ENCODE measurements at places on chromosomes 4 and X.

DNA sequence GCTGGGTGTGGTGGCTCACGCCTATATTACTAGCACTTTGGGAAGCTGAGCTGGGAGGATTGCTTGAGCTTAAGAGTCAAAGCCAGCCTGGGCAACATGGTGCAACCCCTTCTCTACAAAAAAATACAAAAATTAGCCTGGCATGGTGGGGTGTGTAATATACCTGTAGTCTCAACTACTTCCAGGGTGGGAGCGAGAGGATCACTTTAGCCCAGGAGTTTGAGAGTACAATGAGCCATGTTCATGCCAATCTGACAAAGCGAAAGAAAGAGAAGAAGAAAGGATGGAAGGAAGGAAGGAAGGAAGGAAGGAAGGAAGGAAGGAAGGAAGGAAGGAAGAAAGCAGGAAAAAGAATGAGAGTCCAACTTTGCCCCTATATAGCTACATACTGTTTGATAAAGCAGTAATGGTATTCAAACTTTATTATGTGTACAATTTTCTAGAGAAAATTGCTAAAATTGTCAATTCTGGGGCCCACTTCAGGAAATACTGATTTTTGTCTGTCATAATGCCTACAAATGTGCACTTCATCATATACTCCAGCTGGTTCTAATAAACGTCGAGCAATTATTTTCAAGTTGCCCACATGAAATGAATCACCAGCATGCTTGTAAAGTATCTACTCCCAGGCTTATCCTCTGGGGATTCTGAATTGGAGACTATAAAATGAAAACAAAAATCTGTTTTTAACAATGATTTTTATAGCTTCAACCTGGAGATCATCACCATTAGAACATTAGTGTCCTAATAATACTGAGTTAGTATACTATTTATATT, 132.3 kb downstream of the NDST4 start:
- no peak for DNase-seq

GRCh38 chr4:177108708-177109107, 201.0 kb upstream of the NEIL3 start:
- DNase-seq = no peak

GRCh38 chrX:7218321-7219152, 70.6 kb upstream of the PUDP start:
- DNase-seq = no peak

DNA sequence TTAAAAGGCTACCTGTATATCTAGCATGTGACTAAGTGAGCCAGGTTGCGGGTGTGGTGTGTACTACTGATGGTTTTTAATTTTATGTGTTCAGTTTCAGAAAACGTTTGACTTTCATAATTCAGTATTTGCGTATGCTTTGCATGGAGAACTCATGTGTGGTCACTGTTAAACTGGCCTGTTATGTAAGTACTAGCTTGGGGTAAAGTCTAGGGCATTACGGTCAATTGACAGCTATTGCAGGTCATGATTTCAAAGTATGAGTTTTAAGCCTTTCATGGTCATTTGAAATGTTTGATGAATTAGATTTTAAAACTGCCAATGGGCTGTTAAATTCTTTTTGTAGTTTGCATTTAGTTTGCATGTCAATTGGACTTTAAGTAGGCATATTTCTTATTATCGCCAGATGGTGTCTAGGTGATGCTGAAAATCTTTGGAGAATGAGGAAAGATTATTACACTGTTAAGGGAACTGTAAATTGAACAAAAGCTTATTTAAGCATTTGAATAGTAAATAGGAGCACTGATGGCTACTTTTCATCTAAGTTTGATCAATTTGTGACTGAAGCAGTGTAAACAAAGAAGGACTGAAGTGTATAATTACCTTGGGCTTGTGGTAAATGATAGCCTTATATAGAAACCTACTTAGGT, 563.4 kb downstream of the DACH2 start:
- no peak for DNase-seq

DNA sequence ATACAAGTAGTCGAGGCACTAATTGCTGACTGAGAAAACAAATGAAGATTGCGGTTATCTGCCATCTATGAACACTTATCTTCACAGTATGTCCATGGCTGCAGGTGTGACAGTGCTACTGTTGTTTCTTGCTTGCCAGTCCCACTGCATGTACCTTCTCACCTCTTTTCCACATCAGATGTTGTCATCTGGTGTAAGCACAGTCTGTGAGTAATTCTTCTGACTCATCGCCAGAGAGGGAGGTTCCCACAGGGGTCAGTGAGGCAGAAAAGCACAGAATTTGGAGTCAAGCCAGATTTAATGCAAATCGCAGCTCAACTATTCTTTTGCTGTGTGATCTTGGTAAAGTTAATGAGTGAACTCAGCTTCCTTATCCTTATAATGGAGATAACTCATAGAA, 144.4 kb downstream of the GLRA2 start:
- no peak for DNase-seq

- DNase-seq = no peak
Observed at GRCh38 chr4:183399126-183399522, 45.3 kb upstream of the CDKN2AIP start.

DNA sequence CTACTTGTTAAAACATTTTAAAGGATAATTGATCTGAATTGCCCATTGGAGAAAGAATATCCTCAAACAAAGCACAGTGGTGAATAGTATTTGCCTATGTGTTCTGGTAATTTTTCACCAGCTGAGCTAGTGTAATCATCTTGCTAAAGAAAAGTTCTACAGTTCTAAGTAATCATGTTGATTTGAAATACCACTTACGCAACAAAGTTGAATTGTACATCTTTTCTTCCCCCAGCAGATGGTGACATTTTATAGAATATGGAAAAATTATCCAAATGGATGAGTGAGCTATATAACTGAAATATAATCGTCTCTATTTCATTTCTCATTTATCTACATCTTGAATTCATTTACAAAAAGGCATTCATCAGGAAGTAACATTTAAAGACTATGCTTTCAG, 9.7 kb upstream of the ZNF674 start:
- DNase-seq = no peak

DNA sequence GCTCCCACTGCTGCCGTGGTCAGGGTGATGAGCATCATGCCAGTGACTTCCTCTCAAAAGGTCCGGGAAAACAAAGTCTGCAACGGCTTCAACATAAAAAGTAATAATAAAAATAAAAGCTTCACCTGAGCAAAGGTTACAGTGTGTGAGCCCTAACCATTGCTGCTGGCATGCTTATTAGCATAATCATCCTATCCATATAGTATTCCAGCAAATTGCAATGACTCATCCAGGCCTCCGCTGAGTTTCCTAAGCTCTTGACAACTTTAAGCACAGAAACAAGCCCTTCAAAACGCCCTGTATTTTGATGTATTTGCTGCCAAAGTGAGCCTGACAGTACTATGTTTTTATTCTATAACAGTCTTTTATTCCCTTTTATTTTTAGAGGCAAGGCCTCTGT, 100.5 kb downstream of the AASDH start:
- DNase-seq = no peak

DNA sequence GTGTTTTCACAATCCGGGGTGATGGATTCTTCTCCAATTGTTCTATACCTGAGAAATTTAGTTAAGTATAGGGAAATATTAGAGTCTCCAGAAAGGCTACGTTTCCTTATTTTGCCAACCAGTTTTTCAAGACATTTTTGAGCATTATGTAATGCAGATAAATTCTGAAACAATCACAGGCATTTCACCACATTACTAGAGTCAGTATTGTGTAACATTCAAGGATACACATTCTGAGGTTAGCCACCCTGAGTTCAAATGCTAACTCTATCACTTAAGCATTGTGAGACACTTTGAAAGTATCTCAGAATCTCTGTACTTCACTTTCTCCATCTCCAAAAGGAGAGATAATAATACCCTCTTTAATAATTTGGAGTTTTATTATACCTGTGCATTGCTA, 10.6 kb downstream of the SULT1B1 start:
- DNase-seq = no peak

DNA sequence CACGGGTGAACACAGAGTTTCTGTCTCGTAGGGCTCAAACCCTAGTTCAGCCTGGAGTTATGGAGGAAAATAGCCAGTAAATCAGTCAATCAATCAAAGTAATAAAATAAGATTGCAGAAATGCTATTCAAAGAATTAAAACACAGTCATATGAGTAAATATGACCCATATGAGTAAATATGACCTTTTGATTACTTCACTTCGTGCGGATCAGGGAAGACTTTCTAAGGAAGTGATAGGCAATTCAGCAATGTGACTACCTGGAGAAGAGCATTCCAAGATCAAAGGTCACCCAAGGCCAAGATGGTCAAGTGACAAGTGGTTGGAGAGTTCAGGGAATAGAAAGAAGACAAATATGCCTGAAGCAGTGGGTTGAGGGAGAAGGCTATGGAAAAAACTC, 722.6 kb downstream of the ADGRL3 start:
- no peak for DNase-seq

DNA sequence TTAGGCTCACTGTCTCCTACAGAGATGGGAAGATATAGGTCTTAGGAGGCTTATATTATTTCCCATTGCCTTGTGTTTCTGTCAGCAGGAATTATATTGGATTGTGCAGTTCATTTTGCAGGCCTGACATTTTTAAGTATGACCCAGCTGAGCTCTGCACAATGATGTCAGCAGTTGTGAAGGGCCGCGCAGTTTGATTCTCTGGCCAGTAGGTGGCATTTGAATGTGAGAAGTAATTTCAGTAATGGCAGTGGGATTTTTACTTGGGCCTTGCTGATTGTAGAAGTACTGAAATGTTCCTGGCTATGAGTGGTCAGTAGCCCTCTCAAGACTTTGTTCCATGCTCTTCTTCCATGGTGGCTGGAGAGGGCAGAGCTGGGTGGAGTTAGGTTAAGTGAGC, 247.2 kb upstream of the MTMR8 start:
- no peak for DNase-seq

- DNase-seq = no peak
Observed at GRCh38 chr4:128787509-128788311, 21.8 kb upstream of the JADE1 start.

DNA sequence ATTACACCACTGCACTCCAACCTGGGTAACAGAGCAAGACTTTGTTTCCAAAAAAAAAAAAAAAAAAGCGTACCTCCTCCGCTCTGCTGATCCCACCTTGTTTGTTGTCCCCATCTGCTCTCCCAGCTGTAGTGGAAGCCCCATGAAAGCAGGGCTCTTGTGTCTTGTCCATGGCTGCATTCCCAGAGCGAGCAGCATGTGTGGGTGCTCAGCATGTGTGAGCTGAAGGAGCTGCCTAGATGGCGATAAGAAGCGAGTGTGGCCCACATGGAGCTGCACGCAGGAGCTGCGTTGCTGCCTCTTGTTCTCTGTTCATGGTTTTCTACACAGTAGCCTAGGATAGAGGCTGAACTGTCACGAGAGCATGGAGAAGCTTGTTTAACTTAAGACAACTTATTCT, 12.4 kb downstream of the NSD2 start:
- no peak for DNase-seq

DNA sequence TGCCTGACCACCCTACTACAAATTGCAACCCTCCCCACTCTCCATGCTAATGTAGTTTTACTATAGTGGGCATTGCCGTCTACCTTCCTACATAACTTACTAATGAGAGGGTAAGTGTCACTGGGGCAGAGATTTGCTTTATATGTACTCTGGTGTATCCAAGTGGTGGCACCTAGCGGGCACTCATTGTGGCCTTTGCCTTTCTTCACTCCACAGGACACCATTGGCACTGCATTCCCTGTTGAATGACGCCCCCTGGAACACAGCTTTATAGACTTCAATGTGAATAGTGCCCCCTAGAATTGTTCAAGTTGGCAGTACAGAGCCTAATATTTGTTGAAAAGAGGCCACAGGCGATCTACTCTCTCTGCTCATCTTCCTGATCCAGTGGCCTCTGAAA, 215.8 kb downstream of the MID1IP1 start:
- DNase-seq = no peak

GRCh38 chr4:133801883-133802282, 399.7 kb downstream of the PABPC4L start:
- DNase-seq = no peak

- no peak for DNase-seq
Observed at GRCh38 chrX:50705042-50705441, 109.0 kb downstream of the SHROOM4 start.

GRCh38 chr4:55528491-55528890, 18.2 kb downstream of the CLOCK start:
- DNase-seq = no peak

DNA sequence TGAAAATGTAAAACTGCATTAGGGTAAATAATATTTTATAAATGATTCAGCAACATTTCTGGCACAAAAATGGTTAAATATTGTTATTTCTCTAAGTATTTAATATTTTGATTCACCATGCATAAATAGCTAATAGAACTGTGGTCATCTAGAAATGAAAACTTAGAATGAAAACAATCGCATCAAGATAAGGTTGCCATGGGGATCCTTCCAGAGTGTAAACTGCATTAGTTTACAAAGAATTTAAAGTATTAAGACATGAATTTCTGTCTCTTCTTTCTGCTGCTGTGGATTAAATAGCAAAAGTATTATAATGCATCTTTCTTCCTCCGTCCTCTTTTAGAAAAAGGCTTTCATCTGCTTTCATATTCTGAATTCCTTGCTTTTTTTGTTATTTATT, 1064.6 kb upstream of the SLIT2 start:
- DNase-seq = no peak

DNA sequence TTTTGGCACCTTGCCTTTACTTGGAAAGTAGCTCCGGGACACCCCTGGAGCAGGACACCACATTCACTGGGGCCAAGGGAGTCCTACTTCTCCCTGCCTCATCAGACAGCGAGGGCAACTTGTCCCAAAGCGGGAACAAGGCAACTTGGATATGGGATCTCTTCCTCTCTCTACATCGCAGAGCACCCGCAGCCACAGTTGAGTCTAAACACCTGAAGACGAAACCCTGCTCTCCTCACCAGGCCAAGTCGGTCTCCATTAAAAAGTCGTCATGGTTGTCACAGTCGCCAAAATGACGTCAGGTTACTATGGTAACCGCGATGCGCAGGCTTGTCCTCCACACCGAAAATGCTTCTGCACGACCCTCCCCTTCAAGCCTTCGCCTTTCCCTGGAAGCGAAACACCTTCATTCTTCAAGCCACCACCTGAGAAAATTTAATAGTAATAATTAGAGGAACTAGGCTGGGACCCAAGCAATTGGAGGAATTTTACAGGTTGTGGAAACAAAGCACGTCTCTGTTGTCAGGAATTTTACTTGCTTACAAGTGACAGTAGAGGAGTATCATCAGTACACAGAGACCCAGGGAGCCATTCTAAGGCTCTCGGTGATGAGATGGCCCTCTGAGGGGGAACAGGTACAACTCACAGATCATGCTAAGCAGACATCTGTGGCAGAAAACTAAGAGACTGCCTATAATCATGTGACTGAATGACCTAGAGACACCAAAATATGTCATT, 30.5 kb upstream of the TCEAL4 start:
- DNase-seq = peak; percentile 76

DNA sequence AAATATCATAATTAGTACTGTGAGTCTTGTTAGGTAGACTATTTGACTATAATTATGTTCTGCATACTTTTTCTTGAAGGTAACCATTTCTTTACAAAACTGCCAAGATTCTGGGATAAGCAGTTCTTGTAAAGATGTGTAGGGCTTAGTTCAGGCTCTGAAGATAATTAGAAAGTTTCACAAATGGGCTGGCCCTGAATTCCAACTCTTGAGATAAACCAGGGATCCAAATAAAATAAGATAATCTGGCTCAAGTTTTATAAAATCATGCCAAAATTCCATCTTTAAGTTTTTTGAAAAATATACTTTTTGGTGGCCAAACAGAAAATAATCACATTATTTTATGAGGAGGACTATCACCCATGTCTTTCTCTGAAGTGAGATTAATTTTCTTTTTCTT, 35.5 kb upstream of the GLRB start:
- no peak for DNase-seq

GRCh38 chr4:138114434-138114833, 127.7 kb downstream of the SLC7A11 start:
- no peak for DNase-seq

Measured in Jurkat, Clone E6-1 (cell line).